ENCODE measurements at places on chromosomes 11 and 22.
A peak's percentile ranks its signal among the peaks of the same experiment; 100 is the strongest.

GRCh38 chr11:10181811-10182210, 112.2 kb downstream of the SBF2 start:
- DNase-seq, result peak; percentile 60
- no peak overlapping the region for H3K4me3 ChIP-seq
- no peaks in the 10 kb centered on the region for H3K4me1 ChIP-seq

GRCh38 chr11:34358258-34358727, 483 bp upstream of the ABTB2 start:
- DNase-seq, result no peak
- peaks cover 3% of the 10 kb centered on the region for H3K4me1 ChIP-seq
- H3K36me3 ChIP-seq, result no peaks in the 10 kb centered on the region

GRCh38 chr22:36976606-36977005, 42.6 kb downstream of the TST start:
- peaks cover 5% of the 10 kb centered on the region for H3K4me1 ChIP-seq
- DNase-seq, result no peak
- no peak overlapping the region for H3K4me3 ChIP-seq
- no peaks in the 10 kb centered on the region for H3K27me3 ChIP-seq
- H3K27ac ChIP-seq, result no peak overlapping the region

DNA sequence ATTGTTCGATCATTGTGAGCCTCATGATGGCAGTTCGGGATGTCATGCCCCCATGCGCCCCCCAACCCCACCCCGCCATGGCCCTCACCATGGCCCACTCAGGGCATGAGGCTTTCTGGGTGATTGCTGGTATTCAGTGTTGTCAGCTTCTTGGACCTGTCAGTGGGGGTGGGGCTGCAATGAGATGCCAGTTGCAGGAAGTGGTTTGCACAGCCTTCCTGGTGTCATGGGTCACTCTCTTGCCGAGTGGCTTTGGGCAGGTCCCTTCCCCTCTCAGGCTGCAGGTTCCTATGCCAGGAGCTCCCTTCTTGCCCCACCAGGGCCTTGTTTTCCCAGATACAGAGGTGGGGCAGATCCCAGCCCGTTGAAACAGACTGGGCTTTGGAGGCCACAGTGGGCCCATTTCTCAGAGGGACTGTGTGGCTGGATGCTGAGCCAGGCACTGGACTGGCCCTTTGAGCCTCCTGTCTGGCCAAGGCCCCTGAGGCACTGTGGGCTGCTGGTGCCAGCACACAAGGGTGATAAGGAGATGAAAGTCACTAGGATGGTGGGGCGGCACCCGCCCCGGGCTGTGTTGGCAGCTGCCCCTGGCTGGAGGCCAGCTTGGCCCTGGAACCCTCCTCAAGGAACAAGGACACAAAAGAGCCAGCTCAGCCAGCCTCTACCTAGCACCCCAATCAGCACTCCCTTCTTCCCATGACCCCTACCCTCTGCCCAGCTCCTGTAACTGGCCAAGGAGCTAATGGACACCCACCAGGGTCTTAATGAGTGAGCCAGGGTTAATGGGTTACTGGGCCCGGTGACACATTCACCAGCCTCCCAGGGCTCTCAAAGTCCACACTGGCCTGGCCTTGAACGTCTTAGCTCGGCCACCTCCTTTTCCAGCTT, 1.5 kb upstream of the GGT1 start:
- peak; percentile 49 for DNase-seq
- no peak overlapping the region for H3K27ac ChIP-seq
- H3K4me1 ChIP-seq, result no peaks in the 10 kb centered on the region
- H3K27me3 ChIP-seq, result no peaks in the 10 kb centered on the region
- H3K4me3 ChIP-seq, result peak overlapping the region; percentile 35
- H3K36me3 ChIP-seq, result no peaks in the 10 kb centered on the region

DNA sequence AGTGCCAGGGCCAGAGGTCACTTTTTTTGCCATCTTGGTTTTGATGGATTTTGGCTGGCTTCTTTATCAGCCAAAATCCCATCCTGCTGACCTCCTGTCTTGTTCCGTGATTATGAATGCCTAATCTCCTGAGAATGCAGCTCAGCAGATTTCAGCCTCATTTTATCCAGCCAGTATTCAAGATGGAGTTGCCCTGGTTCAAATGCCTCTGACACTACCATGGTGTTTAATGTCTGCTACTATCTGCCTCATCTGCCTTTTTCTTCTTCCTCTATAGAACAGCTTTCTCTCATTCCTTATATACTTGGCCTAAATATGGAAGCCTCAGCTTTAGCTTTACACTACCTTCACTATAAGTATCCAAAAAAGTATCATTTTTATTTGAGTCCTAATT, 50.7 kb downstream of the ACER3 start:
- no peaks in the 10 kb centered on the region for H3K27me3 ChIP-seq
- no peaks in the 10 kb centered on the region for H3K36me3 ChIP-seq
- no peaks in the 10 kb centered on the region for H3K4me1 ChIP-seq
- H3K4me3 ChIP-seq, result no peak overlapping the region
- no peak for DNase-seq
- no peak overlapping the region for H3K27ac ChIP-seq

DNA sequence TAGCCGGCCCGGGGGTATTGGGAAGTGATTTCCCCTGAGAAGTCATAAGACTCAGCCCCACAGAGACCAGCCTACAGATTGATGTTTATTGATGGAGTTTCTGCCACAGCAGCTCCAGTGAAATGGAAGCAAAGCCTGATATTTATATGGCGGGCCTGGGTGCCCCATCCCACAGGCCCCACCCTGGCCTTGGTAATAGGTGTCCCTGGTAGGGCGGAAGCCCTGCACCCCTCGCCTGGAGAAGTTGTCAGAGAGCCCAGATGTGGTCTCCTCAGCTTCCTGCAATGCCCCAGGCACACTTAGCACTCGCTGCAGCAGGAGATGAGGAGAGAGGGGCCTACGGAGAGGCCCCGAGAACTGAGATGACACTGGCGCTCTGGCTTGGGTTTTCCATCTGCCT, 107.4 kb downstream of the MORC2 start:
- DNase-seq, result no peak
- peaks cover 4% of the 10 kb centered on the region for H3K4me1 ChIP-seq
- H3K36me3 ChIP-seq, result no peaks in the 10 kb centered on the region
- H3K27ac ChIP-seq, result no peak overlapping the region
- no peaks in the 10 kb centered on the region for H3K27me3 ChIP-seq
- no peak overlapping the region for H3K4me3 ChIP-seq

DNA sequence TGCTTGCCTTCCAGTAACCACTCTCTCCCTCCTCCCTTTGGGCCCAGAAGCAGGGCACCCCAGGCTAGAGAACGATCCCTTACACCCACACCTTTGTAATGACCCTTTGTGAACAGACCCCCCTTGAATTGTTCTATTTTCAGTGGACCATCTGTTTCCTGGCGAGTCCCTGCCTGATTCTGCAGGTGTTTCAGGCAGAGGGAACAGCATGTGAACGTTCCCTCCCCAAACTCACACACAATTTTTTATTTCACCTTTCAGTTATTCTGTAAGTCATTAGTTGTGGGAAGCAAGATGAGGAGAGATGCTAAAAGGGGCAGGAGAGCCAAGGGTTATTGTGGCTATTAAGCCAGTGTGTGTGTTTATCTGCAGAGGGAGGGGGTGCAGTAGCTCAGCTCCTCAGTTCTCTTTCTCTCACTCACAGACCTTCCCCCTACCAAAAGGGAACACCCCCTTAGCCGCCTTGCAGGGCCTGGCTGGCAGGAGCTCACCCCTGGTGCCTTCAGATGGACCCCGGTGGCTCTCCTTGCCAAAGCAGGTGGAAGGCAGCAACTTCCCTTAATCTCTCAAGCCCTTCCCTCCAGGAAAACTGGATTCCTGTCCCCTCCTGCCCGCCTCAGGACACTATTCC, 64.8 kb upstream of the SPON1 start:
- no peaks in the 10 kb centered on the region for H3K36me3 ChIP-seq
- H3K27ac ChIP-seq, result no peak overlapping the region
- DNase-seq, result peak; percentile 26

DNA sequence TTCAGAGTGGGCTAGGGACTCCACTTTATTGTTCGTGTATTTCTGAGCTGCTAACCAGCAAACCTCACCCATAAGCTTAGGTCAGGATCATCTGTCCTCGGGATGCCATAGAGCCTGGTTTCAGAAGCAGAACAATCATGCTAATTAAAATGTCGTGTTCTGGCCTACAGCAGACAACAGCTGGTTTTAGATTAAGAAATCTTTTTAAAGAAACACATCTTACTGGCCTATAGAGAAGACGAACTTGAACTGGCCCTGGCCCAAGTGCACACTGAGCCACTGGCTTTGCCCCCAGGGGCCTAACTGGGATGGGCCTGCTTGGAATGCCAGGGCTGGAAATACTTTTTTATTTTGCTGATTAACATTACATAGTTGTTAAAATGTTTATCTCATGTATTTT, 63.2 kb downstream of the ALX4 start:
- no peak overlapping the region for H3K27ac ChIP-seq
- no peaks in the 10 kb centered on the region for H3K27me3 ChIP-seq
- H3K36me3 ChIP-seq, result peaks cover 3% of the 10 kb centered on the region
- no peak overlapping the region for H3K4me3 ChIP-seq
- H3K4me1 ChIP-seq, result no peaks in the 10 kb centered on the region

GRCh38 chr11:64223001-64223651, 2.9 kb downstream of the TRPT1 start:
- H3K4me1 ChIP-seq, result peaks cover 29% of the 10 kb centered on the region
- DNase-seq, result no peak
- no peak overlapping the region for H3K27ac ChIP-seq
- peaks cover 4% of the 10 kb centered on the region for H3K36me3 ChIP-seq
- no peak overlapping the region for H3K4me3 ChIP-seq
- no peaks in the 10 kb centered on the region for H3K27me3 ChIP-seq

DNA sequence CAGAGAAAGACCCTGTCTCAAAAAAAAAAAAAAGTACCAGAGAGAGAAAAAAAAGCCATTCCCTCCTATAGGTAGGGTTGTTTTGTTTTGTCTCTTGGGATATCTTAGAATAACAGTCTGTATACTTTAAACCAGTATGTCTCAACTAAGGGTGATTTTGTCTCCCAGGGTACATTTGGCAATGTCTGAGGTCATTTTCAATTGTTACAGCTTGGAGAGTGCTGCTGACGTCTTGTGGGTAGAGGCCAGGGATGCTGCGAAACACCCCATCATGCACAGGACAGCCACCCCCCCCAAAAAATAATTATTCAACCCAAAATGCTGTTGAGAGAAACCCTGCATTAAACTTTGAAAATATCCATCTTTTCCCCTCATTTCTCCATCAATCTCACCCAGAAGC, 56.1 kb upstream of the CRTAM start:
- no peak overlapping the region for H3K27ac ChIP-seq
- peaks cover 19% of the 10 kb centered on the region for H3K4me1 ChIP-seq
- H3K36me3 ChIP-seq, result peaks cover 14% of the 10 kb centered on the region
- H3K4me3 ChIP-seq, result no peak overlapping the region

GRCh38 chr11:127598476-127598875, 597.9 kb upstream of the KIRREL3 start:
- H3K27ac ChIP-seq, result no peak overlapping the region
- no peaks in the 10 kb centered on the region for H3K27me3 ChIP-seq
- no peak overlapping the region for H3K4me3 ChIP-seq
- H3K4me1 ChIP-seq, result no peaks in the 10 kb centered on the region
- DNase-seq, result no peak
- H3K36me3 ChIP-seq, result no peaks in the 10 kb centered on the region

- no peaks in the 10 kb centered on the region for H3K27me3 ChIP-seq
- no peak within 1 kb of the TSS for H3K27ac ChIP-seq
- peak within 1 kb of the TSS; percentile 60 for H3K4me3 ChIP-seq
- H3K4me1 ChIP-seq, result peaks cover 6% of the 10 kb centered on the region
These were observed at the start of gene KCNJ11 for GRCh38 chr11:17388609-17389210. KCNJ11 (minus strand) TSS chr11:17388659; CDS start chr11:17388091, 568 bp downstream.

DNA sequence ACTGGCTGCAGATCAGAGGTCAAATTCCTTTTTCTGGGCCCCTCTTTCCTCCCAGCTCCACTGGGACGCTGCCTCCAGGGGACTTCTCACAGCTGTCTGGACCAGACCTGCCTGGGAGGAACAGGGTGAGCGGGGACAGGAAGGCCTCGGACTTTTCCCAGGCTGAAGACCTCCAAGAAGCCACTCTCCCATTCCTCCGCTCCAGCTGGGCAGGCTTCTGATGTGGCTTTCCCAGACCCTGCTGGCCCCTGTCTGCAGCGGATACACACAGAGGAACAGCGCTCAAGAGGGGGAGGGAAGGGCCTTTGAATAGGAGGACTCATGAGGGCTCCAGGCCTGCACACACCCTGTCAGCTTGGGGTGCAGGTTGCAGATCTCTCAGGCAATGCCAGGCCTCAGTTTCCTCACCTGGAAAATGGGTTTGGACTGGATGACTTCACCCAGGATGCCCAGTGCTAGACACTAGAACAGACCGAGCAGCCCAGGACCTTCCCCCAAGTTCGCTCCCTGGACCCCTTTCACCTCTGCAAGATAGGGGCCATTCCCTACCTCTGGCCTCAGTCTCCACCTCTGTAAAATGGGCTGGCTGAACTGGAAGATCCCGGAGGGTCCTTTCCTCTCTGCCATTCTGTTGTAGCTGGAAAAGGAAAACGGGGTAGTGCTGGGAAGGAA, 36.6 kb downstream of the MB start:
- no peaks in the 10 kb centered on the region for H3K27me3 ChIP-seq
- no peak overlapping the region for H3K27ac ChIP-seq
- no peak for DNase-seq
- H3K4me1 ChIP-seq, result no peaks in the 10 kb centered on the region
- H3K36me3 ChIP-seq, result no peaks in the 10 kb centered on the region
- H3K4me3 ChIP-seq, result no peak overlapping the region

- H3K4me3 ChIP-seq, result no peak within 1 kb of the TSS
- peaks cover 3% of the 10 kb centered on the region for H3K4me1 ChIP-seq
- H3K27me3 ChIP-seq, result no peaks in the 10 kb centered on the region
- no peak for DNase-seq
- H3K36me3 ChIP-seq, result no peaks in the 10 kb centered on the region
These were observed at the start of gene MUC5AC for GRCh38 chr11:1157645-1158591. MUC5AC (plus strand) TSS chr11:1157953; CDS start chr11:1158000, 47 bp downstream.
